Left lung (tissue), 14 donors: ENCODE measurements at places on chromosomes 2 and 18. TPM values are rescaled to one million over a fixed set of nuclear protein-coding genes. Genes with fewer than 3 reads are reported as not detected.

DNA sequence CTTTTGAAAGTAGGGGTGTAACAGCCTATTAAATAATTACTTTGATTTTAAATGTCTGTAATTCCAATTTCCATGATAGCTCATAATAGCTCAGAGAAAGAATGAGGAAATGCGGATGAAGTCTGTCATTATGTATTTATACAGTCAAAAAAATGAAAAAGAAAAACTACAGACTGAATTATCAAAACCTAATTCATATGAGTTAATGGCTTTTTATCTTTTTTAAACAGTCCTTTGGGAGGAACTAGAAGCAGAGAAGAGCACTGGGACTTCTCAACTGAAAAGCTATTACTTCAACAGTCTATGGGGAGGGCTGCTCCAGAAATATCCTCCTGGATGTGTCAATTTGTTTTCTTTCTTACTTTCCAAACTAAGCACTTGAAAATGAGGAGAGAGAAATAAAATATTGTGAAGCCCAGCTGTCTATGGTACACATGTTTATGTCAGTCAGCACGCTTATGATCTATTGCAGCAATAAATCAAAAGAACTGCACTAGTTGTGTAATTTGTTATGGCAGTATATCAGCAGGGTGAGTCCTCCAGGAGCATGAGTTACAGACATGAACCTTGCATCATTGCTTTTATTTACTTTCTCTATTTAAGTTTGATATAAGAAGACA lies 1550.2 kb downstream of the LRP1B start:
- no peak for DNase-seq

- no peak for DNase-seq
These were observed 322.1 kb upstream of the CHAC2 start for GRCh38 chr2:53445383-53446070.

DNA sequence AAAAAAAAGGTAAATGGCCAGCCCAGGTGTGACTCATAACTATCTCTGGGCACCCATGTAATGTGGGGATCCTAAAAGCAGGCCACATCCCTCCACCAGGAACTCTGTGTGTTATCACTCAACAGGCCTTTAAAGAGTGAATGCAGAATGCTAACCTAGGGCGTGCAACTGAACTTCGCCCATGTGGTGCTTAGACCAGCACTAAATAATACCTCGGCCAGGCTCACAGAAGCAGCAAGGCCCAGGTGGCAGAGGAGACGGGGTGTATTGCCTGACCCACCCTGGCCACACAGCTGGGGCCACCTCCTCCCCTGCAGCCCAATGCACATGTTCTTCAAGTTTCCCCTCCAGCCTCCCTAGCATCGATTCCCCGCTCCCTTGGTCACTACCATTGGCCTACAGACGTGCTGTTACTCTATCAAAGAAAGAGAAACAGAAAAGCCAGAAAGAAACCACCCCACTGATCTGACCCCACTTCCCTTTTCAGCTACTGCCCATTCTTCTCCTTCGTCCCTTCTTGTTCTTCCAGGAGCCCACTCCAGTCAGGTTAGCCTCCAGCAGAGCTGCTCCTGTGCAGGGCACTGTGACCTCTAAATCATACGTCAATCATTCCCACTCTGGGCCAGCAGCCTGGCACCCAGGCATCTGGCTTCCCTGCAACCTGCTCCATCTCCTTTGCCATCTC lies 22.0 kb downstream of the FAM178B start:
- DNase-seq = no peak

GRCh38 chr2:127342101-127342500 lies 45.7 kb downstream of the MAP3K2 start:
- no peak for DNase-seq

DNA sequence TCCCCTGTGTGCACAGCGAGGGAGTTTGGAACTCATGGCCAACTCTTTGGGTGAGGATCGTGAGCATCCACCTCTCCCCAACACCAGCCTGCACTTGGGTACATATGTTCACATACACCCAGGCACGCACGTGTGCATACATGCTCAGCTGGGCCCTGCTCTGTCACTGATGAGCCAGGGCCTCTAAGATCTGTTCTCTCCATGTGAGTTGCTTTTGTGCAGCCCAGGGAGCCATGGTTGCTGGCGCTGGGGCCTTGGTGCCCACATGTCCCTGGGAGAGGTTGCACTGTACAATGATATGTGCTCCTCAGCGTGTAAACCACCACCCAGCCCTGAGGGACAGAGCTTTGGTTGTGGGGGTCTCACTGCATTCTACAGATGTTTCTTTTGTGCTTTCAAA lies 44.1 kb downstream of the KLHL29 start:
- DNase-seq = no peak

- no peak for DNase-seq
These were observed 5.7 kb downstream of the CTDP1 start for GRCh38 chr18:79685281-79685680.

GRCh38 chr2:168062936-168063335 lies 184.5 kb downstream of the STK39 start:
- DNase-seq = no peak

GRCh38 chr18:55934821-55935220 lies 346.8 kb upstream of the TCF4 start:
- no peak for DNase-seq

- no peak for DNase-seq
These were observed 1.7 kb downstream of the PNKD start for GRCh38 chr2:218271865-218272530.

- DNase-seq = no peak
These were observed 575.9 kb upstream of the ZEB2 start for GRCh38 chr2:145095641-145096435.

- no peak for DNase-seq
These were observed 8.1 kb upstream of the TYMS start for GRCh38 chr18:649341-649740.

DNA sequence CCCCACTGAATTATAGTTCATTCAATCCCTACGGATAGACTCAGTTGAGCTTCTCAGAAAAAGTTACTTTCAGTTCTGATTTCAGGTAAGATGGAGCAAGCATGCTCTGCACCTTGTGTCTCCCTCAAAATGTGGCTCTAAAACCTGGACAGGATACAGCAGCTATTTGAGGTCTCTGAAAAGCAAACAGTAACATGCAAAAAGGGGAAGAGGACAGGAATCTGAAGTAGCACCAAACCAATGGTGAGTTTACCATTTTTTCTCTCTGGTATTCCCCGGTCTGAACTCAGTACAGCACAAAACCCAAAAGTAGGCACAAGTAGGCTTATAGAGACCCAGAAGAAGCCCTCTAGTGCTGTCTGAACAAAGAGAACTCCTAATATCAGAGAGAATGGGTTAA lies 34.1 kb downstream of the LANCL1 start:
- DNase-seq = no peak

DNA sequence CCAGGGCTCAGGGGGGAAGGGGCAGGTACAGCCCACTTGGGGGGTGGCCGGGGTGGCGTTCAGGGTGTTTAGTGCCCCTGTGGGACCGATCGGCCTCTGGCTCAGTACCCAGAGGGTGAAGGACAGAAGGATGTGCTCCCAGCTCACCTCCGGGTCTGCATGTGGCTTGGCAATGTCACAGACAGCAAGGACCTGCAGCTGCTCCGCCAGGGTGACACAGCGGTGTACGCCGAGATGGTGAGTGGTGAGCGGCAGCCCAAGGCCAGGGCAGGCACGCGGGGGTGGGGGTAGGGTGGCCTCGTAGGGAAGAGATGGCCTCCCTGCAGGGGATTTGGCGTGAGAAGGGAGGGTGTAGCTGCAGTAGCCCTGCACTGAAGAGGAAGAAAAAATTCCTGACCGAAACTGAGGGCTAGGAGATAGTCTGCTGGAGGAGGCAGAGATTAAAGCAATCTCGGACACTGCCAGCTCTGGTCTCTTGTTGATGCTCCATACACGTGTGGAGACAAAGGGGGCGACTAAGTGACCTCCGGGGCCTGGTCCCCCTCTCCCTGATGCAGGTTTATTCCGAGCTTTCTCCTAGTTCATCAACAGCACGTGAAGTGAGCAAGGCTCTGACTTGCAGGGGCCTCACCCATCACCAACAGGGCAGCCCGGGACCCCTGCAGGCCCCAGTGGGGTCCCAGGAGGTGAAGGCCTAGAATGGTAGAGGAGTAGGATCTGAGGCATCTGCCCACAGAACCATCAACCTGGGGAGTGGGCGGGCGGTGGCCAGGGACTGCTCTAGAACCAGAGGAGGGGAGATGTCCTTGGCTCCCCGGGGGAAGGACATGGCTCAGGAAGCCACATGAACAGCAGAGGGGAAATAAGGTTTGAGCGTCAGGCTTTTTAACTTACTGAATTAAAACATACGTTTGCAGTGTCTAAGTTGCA lies 45.4 kb downstream of the FER1L5 start:
- no peak for DNase-seq

DNA sequence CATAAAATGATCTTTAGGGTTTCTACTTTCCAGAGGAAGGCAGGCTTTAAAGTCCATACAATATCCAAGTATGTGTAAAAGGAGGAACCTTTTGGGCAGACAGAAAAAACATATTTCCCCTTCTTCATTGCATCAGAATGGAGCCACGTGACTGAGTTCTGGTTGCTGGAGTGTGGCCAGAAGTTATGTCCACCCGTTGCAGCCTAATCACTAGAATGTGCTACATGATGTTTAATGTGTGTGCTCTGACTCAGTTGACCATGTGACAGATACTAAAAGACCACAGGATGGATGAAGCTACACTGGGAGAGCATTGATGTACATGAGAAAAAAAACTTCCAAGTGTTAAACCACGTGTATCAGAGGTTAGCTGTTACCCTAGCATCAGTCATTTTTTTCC lies 460.9 kb downstream of the RIT2 start:
- no peak for DNase-seq

DNA sequence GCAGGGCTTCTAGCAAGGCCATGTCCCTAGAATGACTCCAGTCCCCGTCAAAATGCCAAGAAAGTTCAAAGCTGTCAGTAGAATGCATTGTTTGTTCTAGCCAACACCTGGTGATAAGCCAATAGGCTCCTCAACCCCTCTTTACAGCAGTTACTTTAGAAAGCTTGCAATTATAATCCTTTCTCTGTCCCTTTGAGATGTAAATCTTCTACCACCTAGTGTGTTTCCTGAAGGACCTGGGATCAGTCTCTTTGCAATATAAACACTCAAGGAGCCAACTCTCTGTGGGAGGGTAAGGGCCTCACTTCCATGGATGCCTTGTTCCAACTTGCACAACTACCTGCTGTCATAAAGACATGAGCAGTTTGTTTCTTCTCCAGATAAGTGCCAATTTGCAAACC lies 301.8 kb downstream of the NBAS start:
- no peak for DNase-seq

DNA sequence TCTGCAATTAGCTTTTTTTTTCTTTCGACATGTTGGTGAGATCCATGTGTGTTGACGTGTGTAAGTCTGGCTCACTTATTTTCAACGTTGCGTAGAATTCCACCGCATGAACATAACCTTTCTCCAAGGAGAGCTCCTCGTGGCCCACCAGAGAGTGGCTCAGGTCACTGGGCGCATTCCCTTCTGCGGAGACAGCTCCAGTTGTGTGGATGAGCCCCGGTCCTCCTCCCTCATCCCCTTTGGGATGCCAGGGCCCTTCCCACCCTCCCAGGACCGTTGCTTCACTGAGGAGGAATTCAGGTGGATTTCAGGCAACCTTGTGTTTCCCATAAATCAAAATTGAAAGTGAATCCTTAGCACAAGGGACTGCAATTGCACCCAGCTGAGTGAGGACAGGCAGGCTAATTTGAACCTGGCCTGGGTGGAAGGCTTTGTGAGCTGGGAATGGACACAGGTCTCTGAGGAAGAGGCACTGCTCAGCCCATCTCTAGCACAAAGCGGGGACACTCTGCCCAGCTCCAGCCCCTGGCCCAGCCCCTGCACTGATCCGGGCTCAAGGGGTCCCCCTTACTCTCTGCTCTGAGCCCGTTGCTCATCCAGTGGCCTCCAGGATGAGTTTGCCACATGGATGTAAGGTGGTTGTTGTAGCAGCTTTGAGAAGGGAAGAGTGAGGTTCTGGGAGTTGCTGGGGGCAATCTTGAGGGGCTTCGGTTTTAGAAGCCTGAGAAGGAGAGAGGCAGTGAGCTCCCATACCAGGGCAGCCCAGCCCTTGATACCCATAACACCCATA lies 57.8 kb upstream of the HAAO start:
- DNase-seq = no peak

GRCh38 chr2:48126162-48126561 lies 219.9 kb upstream of the FBXO11 start:
- DNase-seq = no peak

Gene PRKAG3
- polyA plus RNA-seq = not detected

Gene TET3
- polyA plus RNA-seq = 20.4 TPM

Gene BOLL
- 0.10 TPM for polyA plus RNA-seq

Gene FEV
- polyA plus RNA-seq = not detected

Gene GAREM1
- 13.8 TPM for polyA plus RNA-seq

Gene NEURL3
- polyA plus RNA-seq = 0.35 TPM

Gene FECH
- 28.5 TPM for polyA plus RNA-seq

Gene IKZF2
- polyA plus RNA-seq = 15.1 TPM

Gene SCN2A
- 0.44 TPM for polyA plus RNA-seq

Gene B3GNT7
- 5.2 TPM for polyA plus RNA-seq

Gene SF3B1
- 613 TPM for polyA plus RNA-seq

Gene ZBTB7C
- 1.9 TPM for polyA plus RNA-seq
